ENCODE measurements at places on chromosomes 3 and 15.

DNA sequence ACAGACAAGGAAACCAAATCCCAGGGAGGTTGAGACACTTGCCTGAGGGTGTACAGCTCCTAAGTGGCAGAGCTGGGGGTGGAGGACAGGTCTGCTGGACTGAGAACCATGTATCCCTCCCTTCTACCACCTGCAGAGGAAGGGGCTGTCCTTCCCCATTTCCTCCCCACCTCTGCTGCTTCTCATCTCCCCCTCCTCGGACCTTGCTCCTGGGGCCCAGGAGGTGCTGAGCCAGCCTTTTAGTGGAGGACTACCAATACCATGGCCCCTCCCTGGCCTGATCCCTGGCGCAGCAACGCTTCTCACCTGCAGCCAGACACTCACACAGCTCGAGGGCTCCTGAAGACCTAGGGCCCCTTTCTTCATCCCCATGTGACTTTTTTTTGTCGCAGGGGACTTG is 50.4 kb downstream of the IDH2 start:
- no peak for DNase-seq

DNA sequence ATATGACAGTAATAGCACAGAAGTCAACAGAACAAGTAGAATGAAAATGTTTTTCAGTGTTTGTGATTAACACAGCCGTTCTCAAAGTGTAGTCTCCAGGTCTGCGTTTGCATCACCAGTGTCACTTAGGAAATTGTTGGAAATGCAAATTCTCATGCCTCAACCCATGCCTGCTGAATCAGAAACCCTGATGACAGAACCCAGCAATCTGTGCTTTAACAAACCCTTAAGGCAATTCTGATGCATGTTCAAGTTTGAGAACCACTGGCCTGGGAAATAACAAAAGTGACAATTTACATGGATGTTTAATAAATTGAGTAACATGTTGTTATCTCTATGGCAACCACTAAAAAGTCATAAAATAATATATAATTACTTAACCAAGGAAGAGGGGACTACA is 103.1 kb upstream of the ATP11B start:
- DNase-seq = no peak

DNA sequence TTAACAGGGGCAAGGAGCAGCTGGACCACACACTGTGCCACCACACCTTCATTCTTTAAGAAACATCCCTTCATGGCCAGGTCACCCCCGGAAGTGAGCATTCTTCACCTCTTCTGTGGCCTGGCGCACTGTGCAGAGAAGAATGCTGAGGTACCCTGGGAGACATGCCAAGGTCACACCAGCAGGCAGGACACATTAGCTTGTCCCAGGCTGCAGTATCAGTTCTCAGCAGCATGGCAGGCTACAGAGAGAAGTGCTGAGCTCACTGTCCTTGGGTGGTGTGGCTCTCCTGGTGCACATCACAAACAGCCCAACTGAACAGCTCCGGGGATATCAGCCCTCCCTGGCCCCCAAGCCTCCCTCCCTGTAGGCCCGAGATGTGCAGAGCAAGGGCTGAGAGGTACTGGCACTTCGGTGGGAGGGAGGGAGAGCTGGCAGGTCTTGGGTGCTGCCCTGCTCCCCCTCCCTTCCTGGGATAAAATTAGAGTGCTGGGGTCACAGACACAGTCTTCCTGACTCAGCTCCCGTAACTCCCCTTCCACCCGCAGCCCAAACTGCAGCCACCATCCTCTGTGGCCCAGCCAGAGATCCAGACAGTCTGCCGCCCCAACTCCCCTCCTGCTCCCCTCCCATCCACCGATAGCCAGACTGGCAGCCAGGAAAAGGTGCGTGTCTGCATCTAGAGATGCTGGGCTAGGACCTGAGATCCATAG is 13.4 kb downstream of the SEMA7A start:
- no peak for DNase-seq

DNA sequence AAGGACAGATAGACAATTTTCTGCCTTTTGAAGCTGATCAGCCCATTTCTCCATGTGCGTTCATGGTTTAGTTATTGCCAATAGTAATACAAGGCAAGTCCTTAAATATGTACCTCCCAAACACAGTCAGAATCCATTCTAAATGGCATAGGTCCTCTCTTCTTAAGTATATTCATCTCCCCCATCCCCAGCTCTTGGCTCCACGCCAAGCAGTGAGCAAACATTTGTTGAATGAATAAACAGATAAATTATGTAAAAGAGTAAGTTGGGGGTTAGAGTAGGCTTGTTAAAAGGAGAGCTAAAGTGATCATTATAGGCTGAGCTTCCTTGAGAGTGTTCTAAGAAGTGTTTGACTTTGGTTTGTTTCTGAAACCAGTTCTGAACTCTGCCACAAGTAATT is 241.3 kb downstream of the ITPR1 start:
- DNase-seq = no peak

DNA sequence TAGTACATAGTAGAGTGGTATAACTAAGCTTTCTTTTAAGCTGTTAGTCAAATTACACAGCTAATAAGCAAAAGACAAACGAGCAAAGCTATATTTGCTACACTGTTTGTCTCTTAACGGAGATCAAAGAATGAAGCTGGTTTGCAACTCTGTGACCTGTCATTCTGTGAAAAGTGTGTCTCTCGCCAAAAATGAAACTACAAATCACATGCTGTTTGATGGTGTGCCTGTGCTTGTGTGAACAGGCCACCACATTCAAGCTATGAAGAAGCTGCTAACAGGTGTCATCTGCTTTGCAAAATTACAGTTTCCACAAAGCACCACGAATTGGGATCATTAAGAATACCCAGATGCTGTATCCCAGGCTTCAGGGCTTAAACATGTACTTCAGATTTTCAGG is 667.8 kb upstream of the NAALADL2 start:
- no peak for DNase-seq

- no peak for DNase-seq
These were observed 29.3 kb downstream of the PIGB start for GRCh38 chr15:55348281-55348778.

DNA sequence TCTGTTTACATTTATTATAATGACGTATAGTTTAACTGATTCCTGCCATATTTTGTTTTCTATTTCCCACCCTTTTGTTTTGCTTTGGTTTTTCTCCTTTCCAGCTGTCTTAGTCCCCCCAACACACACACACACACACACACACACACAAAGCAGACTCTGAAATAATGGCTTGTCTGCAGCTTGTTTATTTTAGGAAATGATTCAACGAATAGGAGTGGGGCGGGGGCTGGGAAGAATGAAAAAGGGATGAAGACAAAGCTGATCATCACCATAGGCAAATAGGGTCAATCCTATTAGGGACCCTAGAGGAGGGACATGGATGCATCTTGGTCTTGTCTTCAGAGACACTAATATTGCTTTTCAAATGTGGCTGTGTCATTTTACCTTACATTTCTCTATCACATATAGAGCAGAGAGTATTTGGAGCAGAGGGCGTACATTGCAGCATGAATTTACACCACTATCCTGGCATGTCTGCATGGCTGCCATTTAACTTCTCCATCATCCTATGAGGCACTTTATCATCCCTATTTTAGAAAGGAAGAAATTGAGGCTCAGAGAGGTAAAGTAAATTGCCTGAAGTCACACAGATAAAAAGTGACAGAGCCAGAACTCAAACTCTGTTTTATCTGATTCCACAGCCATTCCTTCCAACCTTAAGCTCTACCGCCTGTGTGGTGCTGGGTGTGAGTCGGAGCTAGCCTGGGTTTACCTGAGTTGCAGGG is 147.2 kb upstream of the TPM1 start:
- DNase-seq = no peak

DNA sequence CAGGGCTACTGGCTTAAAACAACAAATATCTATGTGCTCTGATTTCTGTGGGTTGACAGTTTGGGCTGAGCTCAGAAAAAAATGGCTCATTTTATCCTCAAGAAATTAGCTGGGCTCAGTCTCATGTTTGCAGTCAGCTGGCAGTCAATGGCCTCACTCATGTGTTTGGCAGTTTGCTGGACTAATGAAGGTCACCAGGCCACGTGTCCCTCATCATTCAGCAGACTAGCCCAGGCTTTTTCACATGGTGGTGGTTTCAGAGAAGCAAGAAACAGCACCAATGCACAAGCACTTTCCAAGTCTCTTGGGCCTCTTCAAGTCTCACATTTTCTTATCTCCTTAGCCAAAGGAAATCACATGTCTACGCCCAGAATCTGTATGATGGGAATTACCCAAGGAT is 478.3 kb upstream of the PPP2R3A start:
- DNase-seq = no peak

Data from KG1 (cell line).